Stimulated activated CD4-positive, alpha-beta T cell treated with anti-CD3 and anti-CD28 coated beads, Interleukin-1b, Interleukin-23, amount 100 ng/mL, for 1 hour (primary cell): ENCODE measurements at places on chromosomes 4 and X.

- no peak for DNase-seq
Observed at GRCh38 chr4:119238068-119238722, 25.7 kb downstream of the USP53 start.

GRCh38 chrX:132071254-132071653 is 48.2 kb downstream of the STK26 start:
- DNase-seq, result no peak

GRCh38 chr4:163392328-163392727 is 48.6 kb downstream of the NPY5R start:
- no peak for DNase-seq

- DNase-seq, result no peak
Observed at GRCh38 chr4:169092889-169093522, 83.0 kb upstream of the CBR4 start.

GRCh38 chrX:136204571-136204970 is 46.6 kb downstream of the MAP7D3 start:
- no peak for DNase-seq

GRCh38 chr4:93501946-93502345 is 326.6 kb upstream of the ATOH1 start:
- DNase-seq, result no peak

- DNase-seq, result no peak
Observed at GRCh38 chr4:152360045-152360410, 175.9 kb downstream of the FBXW7 start.

DNA sequence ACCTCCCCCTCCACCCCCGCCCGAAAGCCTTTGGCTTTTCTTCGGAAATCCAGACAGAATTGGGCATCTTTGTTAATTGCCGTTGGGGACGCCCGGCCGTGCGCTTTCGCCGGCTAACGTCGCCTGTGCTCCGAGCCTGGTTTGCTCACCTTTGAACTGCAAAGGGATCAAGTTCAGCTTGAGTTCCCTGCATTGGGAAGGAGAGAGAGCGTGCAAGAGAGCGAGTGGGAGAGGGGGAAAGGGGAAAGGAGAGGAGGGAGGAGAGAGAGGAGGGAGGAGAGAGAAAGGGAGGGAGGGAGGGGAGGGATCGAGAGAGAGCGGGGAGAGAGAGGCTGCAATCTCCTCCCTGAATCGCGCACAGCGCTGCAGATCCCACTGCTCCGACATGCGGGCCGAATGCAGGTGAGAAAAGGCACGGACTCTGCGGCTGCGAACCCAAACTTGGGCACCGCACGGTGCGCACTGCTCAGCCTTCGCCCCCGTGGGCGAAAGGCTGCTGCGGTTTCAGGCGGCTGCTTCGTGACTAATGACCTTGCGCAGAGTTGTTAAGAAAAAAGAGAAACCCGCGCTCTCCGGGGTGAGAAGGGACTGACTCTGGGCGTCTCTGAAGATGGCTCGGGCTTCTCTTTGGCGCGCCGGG is at the start of gene PCDH7:
Gene PCDH7 (plus strand): TSS at position 349 of the 640 bp plus-strand sequence. CDS start 1,054 bp downstream, outside the sequence.
- no peak for DNase-seq

- DNase-seq, result no peak
Observed at GRCh38 chrX:101764538-101764937, 104.9 kb upstream of the ARMCX2 start.

- DNase-seq, result no peak
Observed at GRCh38 chr4:10694828-10695209, 10.3 kb upstream of the CLNK start.

DNA sequence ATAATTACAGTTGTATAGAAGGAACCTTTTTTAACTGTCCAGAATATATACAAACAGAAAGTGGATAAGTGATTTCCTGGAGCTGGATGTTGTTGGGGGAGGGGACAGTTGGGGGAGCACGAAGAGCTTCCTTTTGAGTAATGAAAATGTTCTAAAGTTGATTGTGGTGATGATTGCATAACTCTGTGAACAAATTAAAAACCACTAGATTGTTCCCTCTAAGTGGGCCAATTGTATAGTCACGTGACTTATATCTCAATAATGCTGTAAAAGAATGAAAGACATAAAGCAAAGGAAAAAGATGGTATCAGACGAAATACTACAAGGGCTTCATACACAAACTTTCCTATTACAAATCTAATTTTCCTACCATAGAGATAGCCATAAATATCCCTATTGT is 2.7 kb downstream of the CT55 start:
- DNase-seq, result no peak

GRCh38 chrX:69173906-69174305 is 8.7 kb upstream of the PJA1 start:
- DNase-seq, result no peak

GRCh38 chrX:32774966-32775365 is 436.4 kb downstream of the DMD start:
- DNase-seq, result no peak

DNA sequence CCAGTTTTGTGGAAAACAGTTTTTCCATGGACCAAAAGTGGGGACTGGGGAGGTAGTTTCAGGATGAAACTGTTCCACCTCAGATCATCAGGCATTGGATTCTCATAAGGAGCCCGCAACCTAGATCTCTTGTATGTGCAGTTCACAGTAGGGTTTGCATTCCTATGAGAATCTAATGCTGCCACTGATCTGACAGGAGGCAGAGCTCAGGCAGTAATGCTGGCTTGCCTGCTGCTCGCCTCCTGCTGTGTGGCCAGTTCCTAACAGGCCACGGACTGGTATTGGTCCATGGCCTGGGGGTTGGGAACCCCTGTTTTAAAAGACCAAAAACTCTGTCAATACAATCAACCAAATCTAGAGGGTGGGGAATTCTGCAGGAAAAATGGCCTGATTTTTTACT is 100.0 kb upstream of the EOLA2 start:
- DNase-seq, result no peak

DNA sequence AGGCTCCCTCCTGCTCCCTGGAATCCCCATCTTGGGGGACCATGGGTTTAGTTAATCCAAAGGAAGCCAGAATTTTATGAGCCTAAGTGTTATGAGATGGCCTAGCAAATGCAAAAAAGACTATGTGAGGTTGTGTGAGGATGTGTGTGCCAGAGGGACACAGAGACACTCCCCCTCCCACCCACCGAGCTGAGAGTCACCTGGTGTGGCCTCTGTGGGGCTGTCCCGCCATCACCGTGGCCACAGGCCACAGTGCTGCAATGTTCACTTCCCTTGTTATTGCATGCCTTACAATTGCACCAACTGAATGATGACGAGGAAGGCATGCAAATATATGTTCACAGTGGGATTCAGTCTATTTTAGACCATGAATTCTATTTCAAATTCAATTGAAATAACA is 601 bp upstream of the FGFBP2 start:
- DNase-seq, result no peak

DNA sequence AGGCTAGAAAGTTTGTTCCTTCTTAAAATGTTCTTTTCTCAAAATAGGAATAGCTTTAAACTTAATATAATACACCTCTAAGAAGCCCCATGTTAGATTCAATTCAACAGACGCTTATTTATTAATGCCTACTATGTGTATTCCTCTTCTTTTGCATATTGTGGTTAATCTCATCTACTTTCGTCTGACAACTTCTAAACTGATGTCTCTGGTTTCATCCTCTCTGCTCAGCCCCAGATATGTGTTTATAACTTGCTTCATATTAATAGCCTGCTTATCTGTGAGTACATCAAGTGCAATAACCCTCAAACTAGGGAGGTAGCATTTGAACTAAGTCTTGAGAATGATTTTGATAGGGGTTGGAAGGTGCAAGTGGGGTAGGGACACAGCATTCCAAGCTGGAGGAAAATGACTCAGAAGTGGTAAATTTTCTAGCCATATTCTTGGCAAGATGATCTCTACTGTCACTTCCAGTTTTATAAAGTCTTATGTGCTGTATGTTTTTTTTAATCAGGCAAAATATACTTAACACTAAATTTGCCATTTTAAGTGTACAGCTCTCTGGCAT is 37.0 kb downstream of the STK26 start:
- no peak for DNase-seq

GRCh38 chr4:150746156-150746555 is 164.2 kb downstream of the MAB21L2 start:
- DNase-seq, result no peak

DNA sequence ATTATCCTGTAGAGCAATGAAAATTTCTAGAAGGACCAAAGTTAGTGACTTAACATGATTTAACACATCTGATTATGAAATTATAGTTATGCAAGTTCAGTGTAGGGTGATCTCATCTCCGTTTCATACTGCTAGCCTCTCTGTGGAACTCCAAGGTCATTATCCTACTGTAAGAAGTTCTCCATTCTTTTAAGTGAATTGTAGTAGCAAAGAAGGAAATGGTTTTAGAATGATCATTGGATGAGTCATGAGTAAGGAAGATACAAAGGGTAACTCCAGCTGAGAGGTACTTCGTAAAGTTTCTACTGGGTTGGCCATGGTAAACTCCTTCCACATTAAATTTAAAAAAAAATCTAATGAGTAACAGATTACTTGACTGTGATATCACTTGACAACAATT is 215.0 kb upstream of the GIMD1 start:
- no peak for DNase-seq

GRCh38 chr4:139851639-139852038 is 186.0 kb downstream of the MGST2 start:
- no peak for DNase-seq

DNA sequence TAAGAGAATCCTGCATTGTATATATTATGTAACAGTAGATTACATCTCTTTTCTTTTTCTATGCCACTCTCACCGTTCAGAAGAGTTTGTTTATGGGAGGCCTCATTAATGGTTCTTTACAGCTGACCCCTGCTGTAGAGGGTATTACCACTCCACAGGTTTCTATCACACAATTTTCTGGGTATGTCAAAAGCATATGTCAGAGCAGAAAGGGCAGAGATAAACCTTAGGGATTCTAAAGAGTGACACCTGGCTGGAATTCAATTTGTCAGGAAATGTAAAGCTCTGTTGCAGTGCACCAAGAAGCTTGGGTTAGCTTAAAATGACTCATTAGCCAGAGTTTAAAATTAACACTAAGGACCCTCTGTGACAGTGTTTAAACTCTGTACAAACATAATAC is 658.7 kb downstream of the PCDH18 start:
- no peak for DNase-seq

GRCh38 chr4:139834226-139834662 is 168.6 kb downstream of the MGST2 start:
- DNase-seq, result no peak

- no peak for DNase-seq
Observed at GRCh38 chr4:12889054-12889453, 595.1 kb downstream of the RAB28 start.

- no peak for DNase-seq
Observed at GRCh38 chr4:99855678-99856077, 38.5 kb downstream of the LAMTOR3 start.

DNA sequence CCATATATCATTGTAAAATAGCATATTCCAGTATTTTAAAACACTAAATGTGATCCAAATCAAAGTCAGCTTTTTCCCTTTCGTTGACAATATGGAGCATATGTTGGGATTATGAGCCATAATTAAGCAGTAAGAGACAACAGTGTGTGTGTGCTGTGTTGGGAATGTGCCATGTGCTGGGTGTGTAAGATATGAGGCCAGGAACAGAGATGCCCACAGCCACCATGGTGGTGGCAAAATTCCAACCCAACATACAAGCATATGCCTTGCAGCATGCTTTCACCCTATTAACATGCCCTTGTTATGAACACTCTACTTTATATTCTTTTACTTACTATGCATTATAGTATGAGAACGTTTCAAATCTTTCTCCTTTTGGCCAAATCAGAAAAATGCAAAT is 1560.4 kb upstream of the TENM3 start:
- no peak for DNase-seq

DNA sequence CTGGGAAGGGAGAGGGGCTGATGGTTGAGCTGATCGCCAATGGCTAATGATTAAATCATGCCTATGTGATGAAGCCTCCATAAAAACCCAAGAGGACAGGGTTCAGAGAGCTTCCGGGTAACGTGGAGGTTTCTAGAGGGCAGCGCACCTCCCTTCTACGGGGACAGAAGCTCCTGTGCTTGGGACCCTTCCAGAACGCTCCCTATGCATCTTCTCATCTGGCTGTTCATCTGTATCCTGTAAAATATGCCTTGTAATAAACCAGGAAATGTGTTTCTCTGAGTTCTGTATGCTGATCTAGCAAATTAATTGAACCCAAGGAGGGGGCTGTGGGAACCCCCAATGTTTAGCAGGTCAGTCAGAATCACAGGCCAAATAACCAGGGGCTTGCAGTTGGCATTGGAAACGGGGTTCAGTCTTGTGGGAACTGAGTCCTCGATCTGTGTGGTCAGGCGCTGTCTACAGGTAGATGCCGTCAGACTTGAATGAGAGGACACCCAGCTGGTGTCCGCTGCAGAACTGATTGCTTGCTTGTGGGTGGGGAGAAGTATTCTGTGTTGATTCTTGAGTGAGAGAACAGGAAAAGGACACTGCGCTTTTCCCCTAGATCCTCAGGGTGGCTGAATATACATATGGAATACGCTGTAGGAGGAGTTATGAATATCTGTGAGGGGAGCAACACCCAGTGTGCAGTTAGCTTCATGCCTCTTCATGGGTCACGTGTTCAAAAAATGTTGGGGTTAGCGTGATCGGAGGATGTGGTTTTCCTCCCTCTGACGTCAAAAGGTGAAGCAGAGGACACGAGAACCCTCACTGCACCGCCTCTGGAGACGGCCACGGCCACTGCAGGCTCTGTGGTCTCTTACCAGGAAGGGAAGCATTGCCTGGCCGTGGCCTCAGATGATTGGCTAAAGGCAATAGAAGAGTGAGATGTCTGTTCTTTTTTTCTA is 29.2 kb downstream of the HTT-AS start:
- DNase-seq, result peak; percentile 34

- DNase-seq, result no peak
Observed at GRCh38 chr4:165208741-165209388, 1.5 kb downstream of the KLHL2 start.

- DNase-seq, result no peak
Observed at GRCh38 chr4:108109997-108110416, 58.7 kb downstream of the LEF1 start.

DNA sequence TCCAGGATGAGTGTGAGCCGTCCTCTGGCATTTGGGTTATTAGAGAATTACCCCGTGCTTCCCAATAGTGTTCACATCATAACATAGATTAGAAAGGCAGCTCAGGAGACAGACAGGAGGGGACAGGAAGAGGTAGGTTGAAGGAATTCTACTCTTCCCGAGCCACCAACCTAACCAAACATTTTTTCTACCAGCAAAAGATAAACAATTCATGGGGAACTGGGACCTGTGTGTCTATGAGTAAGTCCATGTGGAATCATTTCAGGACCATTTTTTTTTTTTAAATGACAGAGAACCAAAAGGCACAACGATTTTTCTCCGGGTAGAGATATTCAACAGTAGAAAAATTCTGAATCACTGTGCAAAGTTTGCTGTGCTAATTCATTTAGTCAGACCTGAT is 174.2 kb upstream of the ETNPPL start:
- DNase-seq, result no peak
